Suprapubic skin (tissue), 4 donors: ENCODE measurements at places on chromosomes 3 and 15.

- no peak for DNase-seq
Observed at GRCh38 chr3:67292356-67293121, 294.4 kb downstream of the KBTBD8 start.

DNA sequence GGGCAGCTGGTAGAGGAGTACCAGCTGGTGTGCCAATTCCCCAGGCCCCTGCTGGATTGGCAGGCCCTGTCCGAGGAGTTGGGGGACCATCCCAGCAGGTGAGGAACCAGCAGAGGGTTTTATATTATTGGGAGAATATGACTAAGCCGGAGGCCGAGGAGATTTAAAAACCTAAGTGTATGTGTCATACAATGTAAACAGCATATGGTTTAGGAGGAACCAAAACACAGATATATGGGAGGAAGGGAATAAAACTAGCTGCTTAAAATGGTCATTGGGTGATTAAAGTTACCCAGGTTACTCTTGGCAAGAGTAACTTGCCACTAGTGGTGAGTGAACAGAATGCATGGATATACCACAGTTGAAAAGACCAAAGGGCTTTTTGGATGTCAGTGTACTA lies 22.1 kb downstream of the SNRPN start:
- DNase-seq: no peak

GRCh38 chr3:159829539-159830227 lies 159.0 kb upstream of the IL12A start:
- DNase-seq: peak; percentile 75

- no peak for DNase-seq
Observed at GRCh38 chr15:59609730-59610712, 1.6 kb upstream of the GCNT3 start.

DNA sequence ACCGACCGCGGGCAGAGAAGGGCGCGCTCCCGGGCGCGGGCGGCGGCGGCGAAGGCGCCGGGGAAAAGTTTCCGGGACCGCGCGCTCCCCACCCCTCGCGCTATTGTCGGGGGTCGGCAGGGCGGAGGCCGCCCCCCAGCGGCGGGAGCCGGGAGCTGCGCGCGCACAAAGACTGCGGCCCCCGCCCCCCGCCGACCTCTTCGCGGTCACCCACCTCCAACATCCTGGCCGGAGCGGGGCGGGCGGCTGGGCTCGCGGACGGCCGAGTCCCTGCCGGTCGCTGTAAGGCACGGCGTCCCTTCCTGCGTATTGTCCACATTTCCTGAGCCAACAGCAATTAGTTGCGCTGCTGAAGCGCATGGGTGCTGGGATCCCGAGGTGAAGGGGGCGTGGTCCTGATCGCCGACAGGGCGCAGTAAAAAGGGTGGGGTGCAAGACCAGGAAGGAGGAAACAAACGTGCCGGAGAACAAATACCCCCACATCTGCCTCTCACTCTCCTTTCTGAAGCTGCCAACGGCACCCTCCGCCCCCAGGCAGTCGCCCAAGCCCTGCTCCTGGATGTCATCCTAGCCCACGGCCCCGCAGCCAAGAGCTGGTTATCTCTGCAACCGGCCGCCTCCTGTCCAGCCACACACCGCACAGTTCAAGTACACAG lies at the start of gene TMEM44:
Gene TMEM44 (minus strand): TSS at position 71 of the 656 bp plus-strand sequence. CDS start 204 bp downstream, outside the sequence.
- DNase-seq: no peak

- no peak for DNase-seq
Observed at GRCh38 chr3:24680214-24680967, 185.7 kb upstream of the THRB start.

- no peak for DNase-seq
Observed at GRCh38 chr15:95826412-95827195, 503.9 kb upstream of the NR2F2 start.

GRCh38 chr3:170502297-170502696 lies 83.6 kb downstream of the SLC7A14 start:
- DNase-seq: no peak

DNA sequence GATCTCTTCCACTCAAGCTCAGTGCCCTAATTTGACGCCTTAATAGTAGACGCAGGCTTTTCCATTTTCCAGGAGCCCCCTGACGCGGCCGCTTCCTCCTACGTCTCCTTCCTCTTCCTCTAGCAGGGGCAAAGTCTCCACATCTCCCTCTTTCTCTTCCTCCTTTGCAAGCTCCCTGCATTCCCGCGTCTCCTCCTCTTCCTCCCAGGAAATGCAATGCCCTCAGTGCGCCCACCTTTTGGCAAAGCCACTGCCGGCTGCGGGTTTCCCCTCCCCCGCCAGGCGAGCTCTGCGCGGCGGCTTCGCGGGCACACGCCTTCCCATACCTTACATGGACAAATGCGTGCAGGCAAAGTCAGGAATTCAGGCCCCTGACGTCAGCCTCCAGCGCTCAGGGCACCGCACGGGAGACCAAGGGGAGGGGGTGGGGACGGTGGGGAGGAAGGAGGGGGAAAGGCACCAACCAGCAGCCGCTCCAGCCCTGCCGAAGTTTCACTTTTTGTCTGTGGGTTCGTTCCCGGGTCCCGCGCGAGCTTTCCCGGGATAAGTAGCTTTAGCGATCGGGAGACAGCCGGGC lies 432 bp upstream of the LPP start:
- DNase-seq: peak; percentile 90

DNA sequence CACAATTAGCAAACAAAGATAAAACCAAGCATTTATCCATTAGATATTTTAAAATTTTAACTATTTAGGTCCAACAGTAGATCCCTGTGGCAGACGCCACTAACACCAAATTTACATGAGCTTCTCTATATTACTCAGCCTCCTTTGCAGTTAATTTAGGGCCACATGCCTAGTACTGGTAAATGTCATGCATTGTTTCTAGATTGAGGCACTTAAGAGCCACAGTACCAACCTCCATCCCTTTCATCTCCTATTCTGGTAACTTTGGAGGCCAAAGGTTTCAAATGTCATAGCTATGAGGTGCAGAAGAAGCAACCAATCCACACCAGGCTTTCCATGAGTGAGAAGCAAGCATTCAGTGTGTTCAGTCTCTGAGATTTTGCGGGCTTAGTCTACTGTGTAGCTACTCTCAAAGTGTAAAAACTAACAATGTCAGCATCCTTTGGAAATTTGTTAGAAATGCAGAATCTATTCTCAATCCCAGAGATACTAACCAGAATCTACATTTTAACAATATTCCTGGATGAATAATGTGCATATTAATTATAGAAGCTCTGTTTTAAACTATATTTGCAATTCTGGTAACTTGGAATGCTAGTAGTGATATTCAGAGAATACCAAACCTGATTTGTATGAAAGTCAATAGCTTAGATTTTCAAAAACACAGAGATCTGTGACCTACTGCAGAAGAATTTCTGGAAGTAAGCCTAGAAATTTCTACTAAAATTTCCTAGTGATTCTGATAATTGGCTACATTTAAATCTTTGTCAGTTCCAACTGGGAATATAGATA lies 206.3 kb upstream of the CD96 start:
- DNase-seq: no peak

DNA sequence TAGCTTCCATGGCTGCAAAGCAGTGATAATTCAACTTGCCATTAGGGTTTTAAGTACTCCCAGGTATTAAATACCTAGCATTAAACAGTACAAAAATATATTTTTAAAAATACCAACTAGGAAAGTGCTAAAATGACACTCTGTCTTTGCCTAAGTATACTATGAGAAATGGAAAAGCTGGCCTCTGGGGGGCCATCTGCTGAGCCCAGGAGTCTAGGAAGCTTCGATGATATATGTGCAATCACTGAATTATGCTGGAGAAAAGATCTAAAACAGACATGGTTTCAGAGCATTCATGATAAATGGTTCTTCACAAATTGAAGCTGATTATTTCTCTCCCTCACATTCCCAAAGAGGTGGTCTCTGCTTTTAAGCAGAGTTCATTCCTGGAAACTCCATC lies 191.8 kb downstream of the OPA1 start:
- DNase-seq: no peak

- DNase-seq: no peak
Observed at GRCh38 chr15:90300988-90301706, 35.7 kb downstream of the NGRN start.

- DNase-seq: no peak
Observed at GRCh38 chr3:82641701-82642100, 880.3 kb upstream of the GBE1 start.

GRCh38 chr3:151015767-151016477 lies 43.4 kb upstream of the CLRN1 start:
- DNase-seq: no peak

GRCh38 chr15:92033314-92033713 lies 179.8 kb downstream of the SLCO3A1 start:
- no peak for DNase-seq
